Right ventricle myocardium inferior (tissue), 1 donor: ENCODE measurements at places on chromosomes 2 and 18. TPM values are rescaled to one million over a fixed set of nuclear protein-coding genes. Genes with fewer than 3 reads are reported as not detected.

STAT4 gene
- total RNA-seq = 0.76 TPM

GRCh38 chr2:13917958-13918357 lies 714.6 kb upstream of the LRATD1 start:
- no peak for DNase-seq

AQP12A gene
- total RNA-seq = not detected

GRCh38 chr2:181575024-181575649 lies 81.8 kb downstream of the CERKL start:
- no peak for DNase-seq

BCL2L11 gene
- 9.1 TPM for total RNA-seq
